ENCODE measurements at places on chromosomes 4 and X.

GRCh38 chrX:23992431-23992830, 34.6 kb downstream of the KLHL15 start:
- DNase-seq, result no peak

DNA sequence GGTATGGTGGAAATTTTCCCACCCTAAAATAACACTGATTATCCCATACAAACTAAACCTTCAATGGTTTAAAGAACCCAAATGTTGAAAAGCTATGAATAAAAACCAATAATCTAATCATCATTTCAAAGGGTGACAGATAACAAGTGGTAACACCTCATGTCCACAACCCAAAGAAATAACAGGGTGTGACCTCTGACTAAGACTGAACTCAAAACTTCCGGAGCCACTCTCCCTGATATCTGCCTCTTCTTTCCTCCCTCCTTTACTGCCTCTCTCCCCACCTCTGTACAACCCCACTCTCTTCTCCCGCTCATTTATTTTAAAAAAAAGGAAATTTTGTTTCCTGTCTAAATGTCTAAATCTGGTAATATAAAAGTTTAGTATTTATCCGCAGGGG, 11.5 kb downstream of the FBXW7 start:
- DNase-seq, result no peak

GRCh38 chr4:170476351-170476750, 386.6 kb upstream of the AADAT start:
- no peak for DNase-seq

- DNase-seq, result no peak
These were observed 151.3 kb downstream of the USP46 start for GRCh38 chr4:52507774-52508173.

GRCh38 chrX:101415180-101416145, 7.4 kb downstream of the HNRNPH2 start:
- DNase-seq, result peak; percentile 34

DNA sequence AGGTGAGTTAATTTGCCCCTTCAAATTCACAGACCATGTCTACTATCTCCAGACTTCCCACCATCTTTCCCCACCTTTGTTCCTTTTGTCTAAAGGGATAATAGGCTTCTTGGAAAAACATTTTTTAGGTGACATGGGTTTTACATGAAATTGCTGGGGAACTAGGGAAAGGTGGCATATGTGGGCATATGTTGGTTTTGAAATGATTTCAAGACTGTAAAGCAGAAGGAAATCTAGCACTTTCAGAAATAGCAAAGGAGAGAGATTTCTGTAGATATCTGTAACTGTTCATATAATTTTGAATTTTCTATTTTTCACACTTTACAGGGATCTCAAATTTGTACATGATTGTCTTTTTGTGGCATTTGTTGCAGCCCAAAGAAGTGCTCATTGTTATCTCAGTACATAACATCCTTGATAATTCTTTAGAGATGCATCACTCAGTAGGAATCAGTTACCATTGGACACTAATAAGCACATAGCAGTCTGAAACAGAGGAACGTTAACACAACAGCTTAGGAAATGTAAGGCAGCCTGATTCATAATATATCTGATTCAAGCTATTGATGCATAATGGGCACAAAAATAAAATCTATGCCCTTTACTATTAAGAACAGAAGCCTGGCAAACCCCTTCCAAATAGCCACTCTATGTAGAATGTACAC, 659.7 kb downstream of the CENPC start:
- DNase-seq, result no peak

DNA sequence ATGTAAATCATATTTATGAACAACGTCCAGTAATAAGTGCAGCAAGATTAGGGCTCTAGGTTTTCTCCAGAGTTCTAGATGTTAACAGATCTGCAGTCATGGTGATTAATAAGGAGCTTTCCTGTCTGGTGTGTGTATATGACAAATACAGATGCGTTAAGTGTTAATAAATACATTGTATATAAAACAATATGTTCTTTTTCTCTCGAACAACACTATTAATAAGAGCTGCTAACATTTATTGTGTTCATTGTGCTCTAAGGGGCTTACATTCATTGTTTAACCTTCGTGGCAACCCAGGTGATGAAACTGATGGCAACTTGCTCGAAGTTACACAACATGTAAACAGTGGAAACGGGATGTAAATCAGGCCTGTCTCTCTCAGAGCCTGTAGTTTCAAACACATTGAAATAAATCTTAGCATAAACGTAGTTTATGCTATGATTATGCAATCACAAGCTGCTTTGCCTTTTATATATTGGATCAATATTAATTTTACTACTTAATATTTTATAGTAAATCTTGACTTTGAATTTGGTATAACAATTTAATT, 547 bp upstream of the CLGN start:
- DNase-seq, result no peak

DNA sequence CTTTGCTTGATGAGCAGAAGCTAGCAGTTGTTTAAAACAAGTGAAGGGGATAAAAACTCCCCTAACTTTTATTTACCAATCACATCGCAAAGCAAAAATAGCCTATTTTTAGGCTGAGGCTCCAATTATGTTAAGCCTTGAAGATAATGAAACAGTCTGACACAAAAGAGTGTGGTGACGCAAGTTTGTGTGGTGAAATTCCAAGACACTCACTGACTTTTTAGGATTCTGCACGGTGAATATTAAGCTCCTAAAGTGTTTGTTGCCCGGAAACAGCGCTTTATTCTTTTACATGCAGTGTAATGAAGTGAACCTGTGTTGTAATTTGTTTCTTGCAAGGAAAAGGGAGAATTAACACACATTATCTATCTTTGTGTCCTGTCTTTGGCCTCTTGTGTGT, 74.8 kb downstream of the POLA1 start:
- DNase-seq, result no peak

- no peak for DNase-seq
These were observed 37.2 kb upstream of the CPEB2 start for GRCh38 chr4:14965071-14965470.
